ENCODE measurements at places on chromosomes 3 and 15.

DNA sequence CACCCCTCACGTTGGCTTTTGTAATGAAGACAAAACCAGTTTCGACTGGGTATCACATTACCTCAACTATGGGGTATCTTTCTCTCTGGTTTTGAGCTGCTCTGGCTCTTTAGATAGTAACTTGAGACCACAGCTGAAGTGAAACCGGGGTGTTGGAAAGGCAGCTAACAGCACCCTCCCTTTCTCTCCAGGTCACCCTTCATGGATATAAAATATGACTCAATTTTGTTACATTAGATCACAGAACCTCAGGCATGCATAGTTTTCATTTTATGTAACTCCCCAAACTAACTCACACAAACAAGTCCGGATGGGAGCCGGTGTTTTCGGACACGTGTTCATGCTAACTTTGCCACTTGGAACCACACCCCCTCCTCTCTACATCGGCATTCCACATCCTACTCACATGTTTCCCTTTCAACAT, 90.7 kb downstream of the NR2F2 start:
- DNase-seq: peak; percentile 87

DNA sequence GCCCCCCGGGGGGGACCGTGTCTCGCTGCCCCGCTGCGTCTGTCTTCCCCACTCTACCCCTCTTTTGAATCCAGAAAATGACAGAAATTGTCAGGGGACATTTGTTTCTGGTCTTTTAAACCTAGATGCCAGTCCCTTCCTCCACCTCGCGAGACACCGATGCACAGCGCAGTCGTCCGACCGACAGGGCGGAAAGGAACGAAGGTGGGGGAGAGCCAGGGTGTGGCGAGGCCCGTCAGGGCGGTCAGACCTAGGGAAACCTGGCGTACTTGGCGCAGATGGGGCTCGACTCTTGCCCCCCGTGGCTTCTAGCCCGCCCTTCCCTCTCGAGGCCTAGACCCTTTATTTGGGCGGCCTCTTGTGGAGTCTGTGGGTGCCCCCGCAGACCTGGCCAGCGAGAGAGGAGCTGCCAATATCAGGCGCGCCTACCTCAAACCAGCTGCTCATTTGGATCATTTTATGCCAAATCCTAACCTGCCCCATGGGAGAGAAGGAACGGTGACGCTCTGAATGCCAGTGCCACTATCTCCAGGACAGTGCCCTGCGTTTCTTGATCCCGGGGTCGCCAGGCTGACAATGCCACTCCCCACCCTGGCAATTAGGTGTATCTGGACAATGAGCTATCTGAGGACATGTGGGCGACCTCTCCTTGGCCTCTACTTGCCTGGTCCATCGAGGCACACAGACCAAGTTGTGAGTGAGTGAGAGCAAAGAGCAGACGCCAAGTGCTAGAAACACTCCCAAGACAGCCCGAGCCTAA, 500 bp upstream of the RAB6B start:
- DNase-seq: no peak

- peak; percentile 19 for DNase-seq
Measured at GRCh38 chr15:100809151-100809550, 70.5 kb upstream of the ALDH1A3 start.

DNA sequence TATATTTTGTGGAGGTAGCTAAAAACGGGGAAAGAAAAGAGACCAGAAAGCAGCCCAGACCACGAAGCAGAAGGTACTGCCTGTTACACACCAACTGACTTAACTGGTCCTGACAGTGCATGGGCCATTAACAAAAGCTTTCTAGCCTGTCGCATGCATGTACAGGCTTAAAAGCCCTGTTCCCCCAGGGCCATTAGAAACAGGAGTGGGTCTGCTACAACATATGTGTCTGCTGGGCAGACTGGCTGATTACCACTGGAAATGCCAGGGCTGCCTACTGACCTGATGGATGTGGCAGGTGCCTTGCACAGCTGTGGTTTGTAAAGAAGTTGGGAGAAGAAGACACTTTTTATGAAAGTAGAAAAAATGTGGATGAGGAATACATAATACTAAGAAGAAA, 137.4 kb downstream of the GAP43 start:
- DNase-seq: no peak

DNA sequence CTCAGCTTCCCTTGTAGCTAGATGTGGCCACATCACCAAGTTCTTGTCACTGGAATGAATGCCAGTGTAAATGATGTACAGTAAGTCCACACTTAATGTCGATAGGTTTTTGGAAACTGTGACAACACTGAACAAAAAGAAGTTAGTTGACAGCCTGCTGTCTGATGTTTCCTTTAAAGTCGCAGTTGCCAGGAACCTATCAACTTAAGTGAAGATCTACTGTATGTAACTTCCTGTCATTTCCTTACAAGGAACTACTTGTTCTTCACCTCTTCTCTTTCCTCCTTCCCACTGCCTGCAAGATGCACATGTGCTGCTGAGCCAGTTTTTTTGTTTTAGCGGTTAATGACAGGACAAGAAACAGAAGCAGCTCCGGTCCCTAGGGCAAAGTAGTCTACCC, 44.6 kb downstream of the HDGFL3 start:
- DNase-seq: no peak

DNA sequence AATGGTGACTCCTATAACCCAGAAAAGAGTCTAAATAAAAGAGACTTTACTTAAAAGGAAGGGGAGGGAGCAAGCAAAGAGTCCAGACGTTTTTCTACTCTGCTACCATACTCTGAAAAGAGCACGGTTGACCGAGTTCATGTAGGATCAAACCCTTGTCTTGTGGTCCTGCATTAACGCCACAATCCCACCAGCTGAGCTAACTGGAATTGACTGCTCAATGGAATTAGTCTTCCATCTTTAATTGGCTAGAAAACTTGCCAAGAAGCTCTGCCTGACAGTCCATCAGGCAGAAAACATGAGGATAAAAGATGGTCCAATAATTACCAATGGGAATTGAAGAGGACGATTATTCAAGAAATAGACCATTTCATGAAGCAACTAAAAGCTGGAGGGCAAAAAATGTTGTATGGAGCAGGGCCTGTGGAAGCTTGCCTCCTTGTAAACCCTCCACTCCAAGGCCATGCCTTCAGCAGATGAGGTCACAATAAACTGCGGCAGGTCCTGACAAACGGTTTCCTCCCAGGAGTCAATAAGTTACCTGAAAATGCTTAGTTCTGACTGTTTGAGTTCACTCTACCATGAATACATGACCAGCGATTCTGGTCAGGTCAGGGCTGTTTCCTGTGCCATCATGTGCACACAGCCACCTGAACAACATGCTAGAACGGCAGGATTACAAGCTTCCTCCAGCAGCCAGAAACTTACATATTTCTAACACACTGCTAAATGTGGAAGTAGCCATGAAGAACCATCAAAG, 35.6 kb upstream of the ARHGEF3 start:
- DNase-seq: no peak

- DNase-seq: no peak
Measured at GRCh38 chr3:15953841-15954240, 156.1 kb upstream of the ANKRD28 start.

DNA sequence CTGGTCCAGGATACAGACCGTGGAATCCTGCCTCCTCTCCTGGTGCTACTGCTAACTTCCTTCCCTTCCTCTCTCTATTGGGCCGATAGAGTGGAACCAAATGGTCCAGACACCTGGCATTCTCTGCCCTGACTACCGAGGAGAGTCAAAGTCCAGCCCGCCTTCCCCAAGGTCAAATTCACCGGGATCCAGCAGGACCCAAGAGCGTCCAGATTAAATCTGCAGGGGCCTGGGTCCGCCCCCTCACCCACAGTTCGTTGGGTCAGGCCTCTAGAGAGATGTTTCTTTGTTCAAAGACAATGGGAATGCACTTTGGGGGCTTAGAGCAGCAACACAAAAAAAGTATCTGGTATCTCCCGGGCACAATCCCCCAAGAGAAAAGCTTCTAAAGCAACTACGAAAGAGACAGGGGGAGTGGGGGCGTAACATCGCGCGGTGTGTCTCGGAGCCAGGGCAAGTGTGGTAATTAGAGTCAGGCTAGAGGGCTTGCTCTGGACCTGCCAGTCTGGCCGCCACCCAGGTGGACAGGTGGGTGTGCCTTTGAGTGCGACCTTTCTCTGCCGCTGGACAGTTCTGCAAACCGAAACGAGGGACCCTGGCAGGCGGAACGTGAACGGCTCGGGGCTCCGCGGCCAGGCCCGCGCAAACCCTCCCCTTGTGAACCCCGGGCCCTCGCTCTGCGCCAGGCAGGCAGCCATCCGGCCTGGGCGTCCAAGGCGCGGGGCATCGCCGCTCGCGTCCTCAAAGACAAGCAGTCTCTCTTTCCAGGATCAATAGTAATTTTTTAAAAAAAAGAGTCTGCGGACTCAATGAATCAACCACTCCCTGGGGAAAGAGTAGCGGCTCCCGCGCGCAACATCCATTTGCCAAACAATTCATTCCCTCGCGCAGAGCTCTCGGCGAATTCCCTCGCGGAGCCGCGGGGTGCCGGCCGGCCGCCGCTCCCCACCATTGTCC, 806 bp downstream of the KLHL25 start:
- DNase-seq: peak; percentile 26

All from HS-27A (cell line).